Fibroblast of skin of back (primary cell): ENCODE measurements at places on chromosomes 6 and 20.

GRCh38 chr6:136763716-136764516, 28.4 kb downstream of the MAP3K5 start:
- DNase-seq: no peak

DNA sequence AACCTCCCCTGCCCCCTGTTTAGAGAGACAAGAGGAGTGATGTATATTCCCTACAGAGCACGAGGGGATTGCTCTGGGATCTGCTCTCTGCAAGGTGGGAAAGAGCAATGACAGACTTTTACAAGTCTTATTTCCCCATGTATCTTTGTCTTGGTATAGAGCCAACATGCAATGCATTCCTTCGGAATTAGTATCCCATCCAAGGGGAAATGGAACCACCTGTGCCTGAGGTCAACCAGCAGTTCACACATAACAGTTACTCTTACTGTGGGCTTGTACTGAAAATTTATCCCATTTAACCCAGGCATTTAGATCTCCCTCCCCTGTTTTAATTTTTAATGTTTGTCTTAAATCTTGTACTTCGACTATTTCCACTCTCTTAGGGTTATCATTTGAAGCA, 250.4 kb downstream of the C6orf118 start:
- DNase-seq: peak; percentile 14

DNA sequence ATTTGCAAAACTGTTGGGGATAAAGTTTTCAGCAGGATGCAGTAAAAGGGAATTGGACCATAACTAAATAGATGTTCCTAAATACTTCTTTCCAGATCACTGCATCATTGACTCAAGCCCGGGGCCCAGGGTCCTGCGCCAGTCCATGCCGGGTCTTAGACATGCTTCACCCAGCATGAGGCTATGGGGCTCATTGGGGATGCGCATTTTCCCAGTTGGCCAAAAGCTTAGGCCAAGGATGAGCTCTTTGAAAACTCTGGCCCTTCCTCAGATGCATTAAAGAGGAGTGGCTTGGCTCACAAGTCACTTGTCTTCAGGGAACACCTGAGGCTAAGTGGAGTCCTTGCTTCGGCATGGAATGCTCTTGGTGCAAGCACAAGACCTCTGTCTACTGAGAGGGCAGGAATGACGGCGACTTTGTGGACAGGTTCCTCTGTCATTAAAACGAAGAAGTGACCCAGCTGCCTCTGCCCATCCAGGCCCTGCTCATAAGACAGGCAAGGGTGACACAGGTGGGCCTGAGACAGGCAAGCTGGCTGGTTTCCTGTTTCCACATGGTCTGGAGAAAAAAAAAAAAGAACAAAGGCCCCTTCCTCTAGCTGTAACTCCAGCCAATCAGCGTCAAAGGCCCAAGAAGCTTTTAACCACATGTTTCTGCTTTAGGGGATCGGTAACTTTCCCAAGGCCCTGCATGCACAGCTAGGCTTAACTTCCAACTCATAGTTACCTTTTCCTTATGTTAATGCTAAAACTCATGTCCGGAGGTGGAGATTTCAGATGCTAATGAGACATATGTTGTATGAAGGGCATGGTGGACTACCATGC, 81.4 kb upstream of the CDH4 start:
- no peak for DNase-seq

GRCh38 chr6:73942592-73943186, 246.7 kb downstream of the CD109 start:
- DNase-seq: peak; percentile 89

- DNase-seq: peak; percentile 26
Observed at GRCh38 chr20:33539129-33539528, 49.2 kb downstream of the CBFA2T2 start.

DNA sequence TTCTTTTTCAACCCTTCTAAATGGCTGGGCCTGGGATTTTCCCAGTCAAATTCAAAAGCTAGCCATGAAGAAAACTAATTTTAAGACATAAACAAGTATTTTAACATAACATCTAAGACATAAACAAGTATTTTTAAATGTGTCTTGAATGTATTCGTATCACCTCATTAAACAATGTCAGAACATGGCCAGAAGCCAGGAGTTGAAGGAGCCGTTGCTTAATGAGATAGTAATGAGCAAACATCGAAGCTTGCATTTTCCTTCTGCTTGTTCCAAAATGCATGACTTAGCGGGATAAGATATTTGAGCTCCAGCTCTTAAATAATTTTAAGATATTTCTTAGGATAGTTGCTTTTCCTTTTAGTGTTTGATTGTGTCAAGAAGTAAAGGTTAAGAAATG, 4.2 kb upstream of the RNF182 start:
- DNase-seq: no peak

- DNase-seq: no peak
Observed at GRCh38 chr6:4303638-4304037, 168.3 kb upstream of the ECI2 start.

DNA sequence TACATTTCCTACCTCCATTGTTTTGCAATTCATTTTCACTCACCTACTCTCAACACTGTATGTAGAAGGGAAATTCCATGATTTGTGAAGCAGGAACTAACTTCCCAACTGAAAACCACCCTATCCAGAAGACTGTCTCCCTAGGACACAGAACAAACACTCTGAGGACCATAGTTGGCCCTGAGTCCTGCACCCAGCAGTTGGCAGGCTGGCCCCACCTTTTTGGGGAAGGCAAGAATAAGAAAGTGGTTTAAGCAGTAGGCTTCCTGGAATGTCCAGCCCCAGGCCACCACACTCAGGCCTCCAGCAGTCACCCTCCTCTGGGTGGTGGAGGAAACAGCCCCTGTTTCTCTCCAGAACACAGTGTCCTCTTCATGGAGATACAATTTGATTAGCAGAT, 258.8 kb downstream of the ARHGAP18 start:
- no peak for DNase-seq

DNA sequence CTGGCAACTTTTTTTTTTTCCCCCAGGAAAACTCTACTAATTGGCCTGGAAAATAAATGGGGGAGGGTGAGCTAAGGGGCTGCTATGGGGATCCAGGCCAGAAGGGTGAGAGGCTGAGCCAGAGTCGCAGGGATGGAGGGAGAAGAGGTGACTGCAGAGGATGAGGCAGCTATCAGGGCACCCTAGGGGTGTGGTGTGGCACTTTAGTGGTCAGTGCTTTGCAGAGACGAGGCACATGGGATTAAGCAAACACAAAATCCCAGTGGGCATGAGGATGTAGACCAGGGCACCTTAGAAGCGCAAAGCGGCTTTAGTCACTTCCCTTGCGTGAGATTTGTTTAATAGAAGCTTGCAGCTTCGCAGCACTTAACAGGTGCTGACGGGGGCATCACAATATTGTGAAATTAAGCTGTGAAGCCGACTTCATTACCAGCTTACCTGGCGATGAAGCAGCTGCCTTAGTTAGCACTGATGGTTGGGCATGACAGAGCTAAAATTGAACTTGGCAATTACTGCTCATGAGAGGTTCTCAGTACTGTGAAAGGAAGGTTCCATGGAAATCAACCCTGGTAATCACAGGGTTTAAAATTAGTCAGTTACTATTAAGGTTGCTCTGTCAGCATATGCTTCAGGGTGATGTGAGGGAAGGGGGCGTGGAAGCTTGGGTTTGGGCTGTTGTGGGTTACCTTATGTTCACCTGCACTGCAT, 26.0 kb downstream of the TOX2 start:
- no peak for DNase-seq

- no peak for DNase-seq
Observed at GRCh38 chr6:44561832-44562665, 174.5 kb downstream of the CDC5L start.

- DNase-seq: peak; percentile 37
Observed at GRCh38 chr6:145214570-145214969, 520.8 kb downstream of the EPM2A start.

DNA sequence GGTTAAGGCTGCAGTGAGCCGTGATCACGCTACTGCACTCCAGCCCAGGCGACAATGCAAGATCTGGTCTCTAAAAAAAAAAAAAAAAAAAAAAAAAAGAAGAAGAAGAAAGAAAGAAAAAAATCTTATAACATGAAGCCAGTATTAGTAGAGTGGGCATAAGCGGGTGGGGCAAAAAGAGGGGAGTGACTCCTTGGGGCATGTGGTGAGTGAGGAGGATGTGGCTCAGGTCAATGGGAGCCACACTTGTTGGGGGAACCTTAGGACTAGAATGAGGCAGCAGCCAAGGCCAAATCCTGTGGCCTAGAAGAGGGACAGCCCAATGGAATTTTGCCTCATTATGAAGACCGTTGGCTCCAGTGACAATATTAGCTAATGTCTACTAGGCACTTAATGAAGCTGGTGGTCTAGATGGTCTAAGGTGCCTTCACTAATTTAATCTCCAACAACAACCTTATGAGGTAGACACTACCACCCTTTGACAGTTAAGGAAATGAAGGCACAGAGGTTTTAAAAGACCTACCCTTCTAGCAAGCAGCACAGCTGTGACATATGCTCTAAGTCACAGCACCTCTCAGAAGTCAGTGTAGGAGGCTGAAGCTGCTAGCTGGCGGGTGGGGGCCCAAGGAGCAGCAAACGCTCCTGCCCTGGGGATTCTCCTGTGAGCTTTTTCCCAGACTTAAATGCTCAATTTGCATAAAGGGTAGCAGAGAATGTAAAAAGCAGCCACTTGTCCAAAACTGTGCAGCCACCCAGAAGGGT, 23.6 kb upstream of the ARMC12 start:
- no peak for DNase-seq

DNA sequence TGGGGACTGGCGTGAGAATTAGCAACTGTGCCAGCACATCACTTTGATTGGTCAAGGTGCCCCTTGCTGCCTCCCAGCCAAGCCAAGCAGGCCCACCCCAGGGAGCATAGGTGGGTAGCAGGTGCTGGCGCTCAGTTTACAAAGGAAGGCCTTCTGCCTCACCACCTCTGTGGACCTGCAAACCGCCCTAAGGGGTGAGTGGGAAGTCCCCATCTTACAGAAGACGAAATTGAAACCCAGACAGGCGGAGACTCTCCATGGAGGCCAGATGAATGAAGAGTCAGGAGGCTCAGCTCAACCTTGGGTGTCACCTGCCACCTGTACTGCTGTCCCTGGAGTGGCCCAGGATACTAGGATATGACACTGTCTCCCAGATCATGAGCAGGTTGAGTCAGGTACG, 21.5 kb upstream of the MAS1L start:
- no peak for DNase-seq

GRCh38 chr6:41336824-41337223, 1.4 kb downstream of the NCR2 start:
- no peak for DNase-seq

GRCh38 chr6:110418594-110418993, 3.2 kb upstream of the DDO start:
- no peak for DNase-seq
